HepG2 (cell line): ENCODE measurements at places on chromosomes 13 and 19. TPM values are rescaled to one million over a fixed set of nuclear protein-coding genes. Genes with fewer than 3 reads are reported as not detected.

The HSD17B14 gene
- total RNA-seq, result 0.53 and 0.58 TPM in 2 replicates

GRCh38 chr13:91401920-91402319 lies 3.5 kb downstream of the GPC5 start:
- peaks cover 11% of the 10 kb centered on the region for H3K27me3 ChIP-seq
- DNase-seq, result no peak
- H3K27ac ChIP-seq, result no peak overlapping the region
- H3K4me3 ChIP-seq, result no peak overlapping the region

The ZBTB32 gene
- not detected in 2 replicates for total RNA-seq

GRCh38 chr19:41758846-41759245 lies 3.5 kb downstream of the CEACAM6 start:
- H3K36me3 ChIP-seq, result no peaks in the 10 kb centered on the region
- no peak overlapping the region for H3K4me3 ChIP-seq
- no peak overlapping the region for H3K27ac ChIP-seq
- no peak for DNase-seq
- peaks cover 18% of the 10 kb centered on the region; the same call in 1 of the 3 replicates for H3K27me3 ChIP-seq
- H3K4me1 ChIP-seq, result no peaks in the 10 kb centered on the region

GRCh38 chr13:40637643-40638042 lies 28.8 kb downstream of the FOXO1 start:
- no peak for DNase-seq
- H3K27me3 ChIP-seq, result no peaks in the 10 kb centered on the region
- peaks cover 3% of the 10 kb centered on the region; the same call in 1 of the 3 replicates for H3K36me3 ChIP-seq
- H3K4me3 ChIP-seq, result no peak overlapping the region

DNA sequence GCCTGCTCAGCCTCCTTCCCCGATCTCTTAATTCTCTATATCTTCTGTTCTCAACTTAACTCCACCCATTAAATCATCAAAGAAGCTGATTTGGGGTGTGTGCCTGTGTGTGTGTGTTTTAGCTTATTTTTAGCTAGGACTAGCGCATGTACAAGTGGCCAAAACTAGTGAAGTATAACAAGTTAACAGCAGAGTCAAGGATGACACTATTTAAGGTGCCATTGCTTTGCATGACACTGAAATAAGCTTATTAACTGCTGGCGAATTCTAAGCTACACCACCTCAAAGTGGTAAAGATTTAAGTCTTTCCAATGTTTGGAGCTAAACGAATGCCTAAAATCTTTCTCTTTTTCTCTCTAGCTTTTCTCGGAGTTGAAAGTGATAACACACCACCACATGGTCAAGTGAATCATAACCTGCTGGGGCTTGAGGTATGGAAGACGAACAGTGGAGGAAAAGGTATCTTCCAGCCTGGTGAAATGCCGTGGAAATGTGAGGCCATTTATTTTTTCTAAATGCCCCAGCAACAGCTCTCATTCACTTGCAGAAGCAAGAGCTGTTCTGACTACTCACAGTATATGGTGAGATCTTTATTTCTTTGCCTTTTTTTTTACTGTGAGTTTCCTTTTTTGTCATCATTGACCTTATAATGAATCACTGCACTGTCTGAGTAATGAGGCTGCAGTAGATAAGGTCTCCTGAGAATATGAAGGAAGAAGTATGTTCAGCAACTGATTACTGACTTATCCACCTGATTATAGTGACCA lies 570.3 kb downstream of the PCDH9 start:
- no peaks in the 10 kb centered on the region for H3K36me3 ChIP-seq
- no peak overlapping the region for H3K4me3 ChIP-seq
- no peaks in the 10 kb centered on the region for H3K4me1 ChIP-seq
- no peak overlapping the region for H3K27ac ChIP-seq

The MYO1F gene
- 0.09 and 0.13 TPM in 2 replicates for total RNA-seq

DNA sequence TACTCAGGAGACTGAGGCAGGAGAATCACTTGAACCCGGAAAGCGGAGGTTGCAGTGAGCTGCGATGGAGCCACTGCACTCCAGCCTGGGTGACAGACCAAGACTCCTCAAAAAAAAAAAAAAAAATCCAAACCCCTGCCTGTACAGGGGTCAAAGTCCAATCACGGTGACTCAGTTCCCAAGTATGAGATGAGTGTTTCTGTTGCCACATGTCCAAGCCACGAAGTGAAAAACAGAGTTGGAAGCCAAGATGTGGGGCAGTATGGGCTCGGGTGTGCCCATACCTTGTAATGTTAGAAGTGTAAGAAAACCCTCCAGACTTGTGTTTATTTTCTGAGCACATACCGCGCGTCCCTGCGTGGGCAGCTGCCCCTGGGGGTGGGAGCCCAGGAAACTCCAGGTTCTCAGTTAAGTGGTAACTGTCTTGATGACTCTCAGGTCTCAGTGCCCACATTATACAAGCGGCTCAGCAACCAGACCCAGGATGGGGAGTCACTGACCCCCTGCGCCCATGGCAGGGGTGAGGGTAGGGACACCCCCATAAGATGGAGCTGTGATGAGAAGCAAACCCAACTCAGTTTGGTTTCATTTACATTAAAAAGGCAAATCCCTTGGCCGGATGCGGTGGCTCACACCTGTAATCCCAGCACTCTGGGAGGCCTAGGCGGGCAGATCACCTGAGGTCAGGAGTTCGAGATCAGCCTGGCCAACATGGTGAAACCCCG lies 1.2 kb upstream of the GPX4 start:
- DNase-seq, result peak; percentile 91
- H3K27ac ChIP-seq, result peak overlapping the region; percentile 86
- no peaks in the 10 kb centered on the region for H3K27me3 ChIP-seq
- H3K4me1 ChIP-seq, result peaks cover 87% of the 10 kb centered on the region
- peaks cover 6% of the 10 kb centered on the region; the same call in 1 of the 2 replicates for H3K36me3 ChIP-seq
- H3K4me3 ChIP-seq, result peak overlapping the region; percentile 18; the same call in 1 of the 2 replicates

The CEACAM3 gene
- not detected in 2 replicates for total RNA-seq

- H3K4me3 ChIP-seq, result no peak overlapping the region
- DNase-seq, result no peak
- H3K36me3 ChIP-seq, result peaks cover 4% of the 10 kb centered on the region
- H3K4me1 ChIP-seq, result peaks cover 47% of the 10 kb centered on the region
Observed at GRCh38 chr19:38734176-38734425, 10.2 kb downstream of the CAPN12 start.
